ENCODE measurements at places on chromosomes 16 and 17. TPM values are rescaled to one million over a fixed set of nuclear protein-coding genes. Genes with fewer than 3 reads are reported as not detected.

The CBFB gene
- 70.3 TPM for total RNA-seq

The LDHD gene
- total RNA-seq, result 48.7 TPM

The GCGR gene
- 14.7 TPM for total RNA-seq

The NPIPA1 gene
- 169 TPM for total RNA-seq

Data from tibial nerve (tissue), 4 donors.